ENCODE measurements at places on chromosomes 11 and 22. TPM values are rescaled to one million over a fixed set of nuclear protein-coding genes. Genes with fewer than 3 reads are reported as not detected.

The UPK3A gene
- total RNA-seq: not detected

The RAB38 gene
- total RNA-seq: 0.86 TPM

The APOBEC3H gene
- not detected for total RNA-seq

The FXYD6 gene
- 107 TPM for total RNA-seq

The BEST1 gene
- 5.8 TPM for total RNA-seq

The CYP2D6 gene
- total RNA-seq: 0.48 TPM

The TMEM191C gene
- 0.81 TPM for total RNA-seq

The HEPN1 gene
- 0.28 TPM for total RNA-seq

The ROM1 gene
- total RNA-seq: 9.7 TPM

The IGLL1 gene
- total RNA-seq: not detected

The TRPT1 gene
- total RNA-seq: 19.9 TPM

The PDE2A gene
- 38.8 TPM for total RNA-seq

The API5 gene
- total RNA-seq: 79.1 TPM

The SESN3 gene
- 23.6 TPM for total RNA-seq

The LINC01488 gene
- not detected for total RNA-seq

The CARNS1 gene
- total RNA-seq: 1.4 TPM

The ZPR1 gene
- total RNA-seq: 44.6 TPM

The NXPE4 gene
- total RNA-seq: not detected

The MOV10L1 gene
- total RNA-seq: 0.43 TPM

The TBX1 gene
- 7.5 TPM for total RNA-seq

The KRTAP5-10 gene
- total RNA-seq: not detected

The NFAM1 gene
- total RNA-seq: 3.7 TPM

The SULT4A1 gene
- total RNA-seq: not detected

The CHRM1 gene
- total RNA-seq: not detected

The SMIM35 gene
- total RNA-seq: not detected

The RTL10 gene
- total RNA-seq: 8.6 TPM

The VPREB1 gene
- total RNA-seq: not detected

The PLEKHA7 gene
- total RNA-seq: 10.7 TPM

The ELMOD1 gene
- 3.3 TPM for total RNA-seq

The LUZP2 gene
- total RNA-seq: 1.0 TPM

The AGBL2 gene
- total RNA-seq: 0.79 TPM

The OR8A1 gene
- 0.19 TPM for total RNA-seq

The SMTNL1 gene
- total RNA-seq: not detected

The RASGRP2 gene
- 41.3 TPM for total RNA-seq

The RNF215 gene
- total RNA-seq: 9.3 TPM

The ARL2 gene
- 88.2 TPM for total RNA-seq

All from posterior vena cava (tissue), 2 donors.